ENCODE measurements at places on chromosomes 1 and 21.

- DNase-seq = no peak
Observed at GRCh38 chr1:33762962-33763361, 100.9 kb upstream of the HMGB4 start.

GRCh38 chr1:171506525-171507304 lies 21.4 kb downstream of the PRRC2C start:
- DNase-seq = no peak

DNA sequence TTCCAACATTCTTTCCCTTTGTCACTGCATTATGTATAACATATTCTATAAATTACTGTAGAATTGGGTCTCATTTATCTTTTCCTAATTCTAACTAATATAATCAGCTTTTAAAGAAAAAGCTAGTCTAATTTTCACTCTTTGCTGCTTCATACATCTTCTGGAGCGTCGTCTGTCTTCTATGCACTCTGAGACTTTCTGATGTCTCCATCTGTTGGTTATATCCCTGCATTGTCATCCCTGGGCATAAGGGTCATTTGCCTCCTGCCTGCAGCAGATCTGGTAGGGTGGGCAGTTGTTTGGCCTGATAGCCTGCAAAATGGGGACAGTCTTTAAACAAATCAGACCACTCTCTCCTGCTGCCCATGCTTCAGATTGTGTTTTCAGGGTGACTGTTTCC lies 40.8 kb upstream of the DYNLT5 start:
- peak; percentile 45 for DNase-seq

GRCh38 chr1:58587667-58588066 lies 10.6 kb upstream of the TACSTD2 start:
- no peak for DNase-seq

GRCh38 chr21:35178827-35179226 lies 129.7 kb upstream of the RUNX1 start:
- peak; percentile 95 for DNase-seq

- DNase-seq = no peak
Observed at GRCh38 chr1:186473047-186473446, 12.1 kb upstream of the PDC start.

- DNase-seq = no peak
Observed at GRCh38 chr1:88923224-88923623, 31.9 kb upstream of the GTF2B start.

GRCh38 chr1:93749894-93750301 lies 68.3 kb upstream of the BCAR3 start:
- no peak for DNase-seq

- no peak for DNase-seq
Observed at GRCh38 chr1:60822252-60822651, 260.1 kb upstream of the NFIA start.

- DNase-seq = no peak
Observed at GRCh38 chr1:99397029-99397428, 132.7 kb downstream of the PLPPR4 start.

DNA sequence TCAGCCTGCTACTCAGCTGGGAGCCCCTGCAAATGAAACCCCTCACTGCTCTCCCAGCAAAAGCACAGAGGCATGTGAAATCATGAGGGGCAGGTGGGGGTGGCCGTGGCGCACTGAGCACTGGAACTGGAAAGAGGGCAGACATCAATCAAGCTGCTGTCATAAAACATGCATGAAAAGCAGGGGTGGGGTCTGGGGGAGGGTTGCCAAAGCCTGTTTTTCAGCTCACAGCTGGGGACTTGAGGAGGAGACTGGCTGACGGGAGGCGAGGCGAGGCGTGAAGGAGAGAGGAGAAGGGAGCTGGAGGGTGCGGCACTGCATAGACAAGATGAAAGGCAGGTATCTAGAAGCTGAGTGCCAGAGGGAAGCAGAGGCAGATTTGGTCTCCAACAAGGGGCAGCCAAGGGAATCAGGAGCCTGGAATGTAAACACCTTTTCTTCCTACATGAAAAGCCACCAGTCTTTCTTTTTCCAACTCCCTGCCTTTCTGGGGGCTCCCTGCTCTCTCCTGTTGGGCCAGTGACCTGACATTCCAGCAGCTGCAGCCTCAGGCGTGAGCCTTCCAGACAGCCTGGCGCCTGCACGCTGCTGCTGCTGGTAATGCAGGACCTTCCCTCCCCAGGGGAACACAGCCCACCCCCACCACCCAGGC lies 87.0 kb downstream of the NMNAT2 start:
- no peak for DNase-seq

DNA sequence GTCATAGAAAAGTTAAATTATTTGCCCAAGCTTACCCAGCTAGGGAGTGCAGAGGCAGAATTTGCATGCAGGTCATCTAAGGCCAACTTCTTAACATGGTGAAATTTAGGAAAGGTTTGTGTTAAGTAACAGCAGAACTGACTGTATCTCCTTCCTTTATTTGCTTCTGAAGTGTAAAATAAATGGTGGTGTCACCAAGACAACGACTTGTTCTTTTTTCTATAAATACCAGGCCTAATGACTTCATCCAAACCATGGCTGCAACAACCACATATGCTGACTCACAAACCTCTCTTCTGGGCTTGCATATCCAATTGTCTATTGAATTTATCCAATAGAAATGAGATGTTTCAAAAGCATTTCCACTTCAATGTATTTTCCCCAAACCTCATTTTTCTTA lies 19.1 kb downstream of the COL24A1 start:
- peak; percentile 87 for DNase-seq

DNA sequence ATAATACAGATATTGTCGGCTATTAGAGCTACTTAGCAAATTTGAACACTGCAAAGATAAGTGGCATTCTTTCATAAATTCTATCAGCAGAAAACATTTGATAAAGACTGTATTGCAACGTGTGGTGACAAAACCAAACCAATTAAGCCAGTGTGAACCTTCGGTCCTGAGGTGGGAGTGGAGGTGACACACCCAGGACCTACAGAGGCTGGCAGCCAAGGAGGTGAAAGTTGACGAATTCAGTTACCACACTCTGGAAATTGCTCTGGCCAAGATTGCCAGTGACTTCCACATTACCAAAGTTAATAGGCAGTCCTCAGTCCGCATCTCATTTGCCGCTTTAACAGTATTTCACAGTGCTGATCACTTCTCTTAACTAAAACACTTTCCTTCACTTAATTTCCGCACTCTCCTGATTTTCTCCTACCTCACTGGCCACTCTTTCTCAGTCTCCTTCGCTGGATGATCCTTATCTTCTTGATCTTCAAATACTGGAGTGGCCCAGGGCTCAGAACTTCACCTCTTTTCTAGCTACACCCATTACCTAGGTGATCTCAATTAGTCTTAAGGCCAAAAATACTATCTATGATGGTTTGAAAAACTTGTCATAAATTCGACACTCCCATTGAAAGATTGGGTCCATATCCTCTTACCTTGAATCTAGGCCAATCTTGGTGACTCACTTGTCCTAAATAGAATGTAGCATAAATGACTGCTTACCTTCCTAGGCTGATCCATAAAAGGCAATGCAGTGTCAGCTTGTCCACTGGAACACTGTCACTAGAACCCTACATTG lies 5.1 kb upstream of the CDC42BPA start:
- DNase-seq = no peak

DNA sequence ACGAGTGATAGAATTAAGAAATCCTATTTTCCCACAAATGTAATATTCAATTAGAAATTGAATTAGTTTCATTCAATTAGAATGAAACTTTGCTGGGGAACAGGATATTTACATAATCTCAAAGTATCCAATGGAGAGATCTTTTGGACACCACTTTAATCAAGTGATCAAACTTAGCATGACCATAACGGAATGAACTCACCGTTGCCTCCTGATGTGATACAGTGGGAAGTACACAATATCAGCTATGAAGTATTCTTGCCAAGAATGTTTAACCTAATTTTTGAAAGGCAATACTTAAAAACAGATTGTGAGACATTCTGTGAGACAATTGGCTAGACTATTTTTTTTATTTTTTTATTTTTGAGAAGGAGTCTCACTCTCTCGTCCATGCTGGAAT lies 16.6 kb downstream of the CDKN2C start:
- DNase-seq = no peak

- no peak for DNase-seq
Observed at GRCh38 chr1:65626003-65626402, 166.7 kb upstream of the PDE4B start.

- DNase-seq = peak; percentile 1
Observed at GRCh38 chr1:242318140-242318539, 206.4 kb downstream of the PLD5 start.

DNA sequence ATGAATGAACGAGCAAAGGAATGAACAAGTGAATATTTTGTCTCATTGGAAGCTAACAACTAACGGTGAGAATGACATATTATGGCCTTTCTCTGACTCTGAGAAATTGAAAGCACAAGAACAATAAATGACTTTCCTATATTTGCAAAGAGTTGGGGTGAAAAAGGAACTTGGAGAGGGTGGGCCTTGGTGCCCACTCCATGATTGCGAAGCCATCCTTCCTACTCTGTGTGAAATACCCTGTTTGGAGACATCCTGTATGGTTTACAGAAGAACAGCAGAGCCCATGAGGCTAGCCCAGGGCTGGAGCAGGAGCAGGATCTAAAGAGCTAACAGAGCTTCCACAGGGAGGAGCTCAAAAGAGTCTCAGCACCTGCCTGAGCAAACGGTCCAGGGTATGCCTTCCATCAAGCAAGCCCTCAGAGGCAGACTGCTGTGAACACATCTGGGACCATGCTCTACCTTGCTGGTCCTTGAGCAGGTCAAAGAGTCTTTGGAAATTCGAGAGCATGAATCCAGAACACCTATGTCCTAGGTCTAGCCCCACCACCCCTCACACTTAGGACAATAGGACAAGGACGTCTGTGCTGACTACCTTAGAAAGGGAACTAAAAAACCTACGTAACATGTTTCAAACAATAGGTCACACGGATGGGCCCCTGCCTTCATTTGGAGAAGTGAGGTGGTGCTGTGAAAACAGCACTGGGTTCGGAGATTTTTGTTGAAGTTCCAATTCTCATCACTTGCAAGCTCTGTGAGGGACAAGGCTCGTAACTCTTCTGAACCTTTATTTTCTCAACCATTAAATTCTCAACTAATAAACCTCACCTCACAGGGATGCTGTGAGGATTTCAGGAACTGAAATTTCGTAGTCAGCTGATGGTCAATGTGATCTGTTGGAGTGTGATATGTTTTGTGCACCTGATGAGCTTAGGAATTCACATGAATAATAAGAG lies 377.4 kb downstream of the RRAGC start:
- no peak for DNase-seq

- DNase-seq = no peak
Observed at GRCh38 chr1:164576291-164577271, 17.6 kb downstream of the PBX1 start.

GRCh38 chr1:21123287-21123948 lies 53.3 kb downstream of the EIF4G3 start:
- no peak for DNase-seq

GRCh38 chr21:42925114-42925926 lies at the start of gene ERVH48-1:
TSS of gene ERVH48-1 (minus strand) at chr21:42925630. CDS start at chr21:42919006, 6,624 bp downstream.
- DNase-seq = no peak

Measured in HT1080 (cell line).